ENCODE measurements at places on chromosomes 13 and 19.

DNA sequence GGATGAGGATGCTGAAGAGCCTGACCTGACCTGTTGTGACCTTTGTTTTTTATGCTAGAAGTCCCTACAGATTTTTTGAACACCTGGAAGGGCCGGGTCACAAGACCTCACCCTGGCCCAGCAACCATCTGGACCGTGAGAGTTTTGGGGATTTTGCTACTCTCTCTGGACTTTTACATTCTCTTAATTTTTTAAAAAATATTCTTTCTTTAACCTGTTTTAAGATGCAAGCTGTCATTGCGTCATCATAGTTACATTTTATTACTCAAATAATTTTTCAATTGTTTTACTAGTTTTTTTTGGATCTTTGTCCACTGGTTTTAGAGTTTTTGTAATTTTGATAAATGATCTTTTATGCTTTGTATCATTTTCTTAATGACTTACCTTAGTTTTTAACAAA, 7.5 kb downstream of the DKKL1 start:
- DNase-seq, result no peak

GRCh38 chr13:75513271-75513670, 24.4 kb downstream of the COMMD6 start:
- no peak for DNase-seq

- no peak for DNase-seq
These were observed 128.9 kb downstream of the RNF17 start for GRCh38 chr13:24892829-24893228.

DNA sequence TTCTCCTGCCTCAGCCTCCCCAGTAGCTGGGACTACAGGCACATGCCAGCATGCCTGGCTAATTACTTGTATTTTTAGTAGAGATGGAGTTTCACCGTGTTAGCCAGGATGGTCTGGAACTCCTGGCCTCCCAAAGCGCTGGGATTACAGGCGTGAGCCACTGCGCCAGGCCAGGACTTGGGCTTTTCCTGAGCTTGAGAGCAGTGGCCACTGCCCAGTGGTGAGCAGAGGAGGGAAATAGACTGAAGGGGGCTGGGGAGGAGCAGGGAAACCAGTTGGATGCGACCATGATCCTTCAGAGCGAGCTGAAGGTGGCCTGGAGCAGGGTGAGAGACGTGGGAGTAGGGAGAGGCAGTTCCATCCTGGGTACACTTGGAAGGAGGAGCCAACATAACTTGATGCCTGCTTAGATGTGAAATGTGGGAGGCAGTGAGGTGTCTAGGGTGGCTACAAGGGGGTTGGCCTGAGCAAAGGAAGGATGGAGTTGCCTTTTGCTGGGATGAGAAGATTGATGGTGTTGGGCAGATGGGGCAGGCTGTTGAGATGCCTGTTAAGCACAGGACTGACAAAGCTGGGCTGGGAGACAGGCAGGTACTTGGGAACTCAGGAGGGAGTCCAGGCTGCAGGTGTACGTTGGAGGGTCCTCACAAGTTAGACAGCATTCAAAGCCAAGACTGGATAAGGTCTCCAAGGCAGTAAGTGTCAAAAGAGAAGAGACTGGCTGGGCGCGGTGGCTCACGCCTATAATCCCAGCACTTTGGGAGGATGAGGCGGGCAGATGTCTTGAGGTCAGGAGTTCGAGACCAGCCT, 31.8 kb downstream of the KCTD15 start:
- no peak for DNase-seq

DNA sequence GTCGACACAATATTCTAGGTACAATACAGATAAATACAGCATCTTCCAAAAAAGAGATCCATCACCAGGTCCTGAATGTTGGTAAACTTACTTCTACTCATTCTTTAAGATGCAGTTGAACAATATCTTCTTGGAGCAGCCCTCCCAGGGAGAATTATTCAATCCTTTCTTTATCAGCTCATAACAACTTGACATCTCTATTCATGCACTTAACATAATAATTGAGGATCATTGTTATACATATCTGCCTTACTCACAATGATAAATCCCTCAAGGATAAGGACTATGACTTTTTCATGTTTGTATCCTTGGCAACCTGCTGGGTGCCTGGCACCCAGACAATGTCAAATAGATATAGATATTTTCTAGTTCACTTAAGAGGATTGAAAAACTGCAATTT, 219.5 kb downstream of the POU4F1 start:
- DNase-seq, result no peak

DNA sequence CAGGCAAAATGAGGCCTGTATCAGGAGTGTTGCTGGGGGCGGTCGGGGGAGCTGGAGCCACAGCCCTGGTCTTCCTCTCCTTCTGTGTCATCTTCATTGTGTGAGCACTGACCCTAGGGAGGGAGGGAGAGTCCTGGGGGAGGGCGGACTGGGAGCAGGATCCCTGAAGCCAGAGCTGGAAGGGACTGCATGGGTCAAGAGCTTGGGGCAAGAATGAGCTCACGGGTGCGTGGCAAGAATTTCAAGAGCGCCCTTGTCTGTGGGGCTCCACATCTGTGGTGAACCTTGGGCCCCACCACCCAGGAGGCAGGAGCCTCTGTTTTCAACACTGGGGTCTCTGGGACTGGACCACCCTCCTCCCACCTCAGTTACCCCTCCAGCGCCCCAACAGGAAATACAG, 4.7 kb downstream of the SIGLEC7 start:
- no peak for DNase-seq

All from stimulated activated CD4-positive, alpha-beta T cell treated with anti-CD3 and anti-CD28 coated beads, Interleukin-2, amount 100 ng/mL, for 4 hours (primary cell).